ENCODE measurements at places on chromosomes 12 and 14.

DNA sequence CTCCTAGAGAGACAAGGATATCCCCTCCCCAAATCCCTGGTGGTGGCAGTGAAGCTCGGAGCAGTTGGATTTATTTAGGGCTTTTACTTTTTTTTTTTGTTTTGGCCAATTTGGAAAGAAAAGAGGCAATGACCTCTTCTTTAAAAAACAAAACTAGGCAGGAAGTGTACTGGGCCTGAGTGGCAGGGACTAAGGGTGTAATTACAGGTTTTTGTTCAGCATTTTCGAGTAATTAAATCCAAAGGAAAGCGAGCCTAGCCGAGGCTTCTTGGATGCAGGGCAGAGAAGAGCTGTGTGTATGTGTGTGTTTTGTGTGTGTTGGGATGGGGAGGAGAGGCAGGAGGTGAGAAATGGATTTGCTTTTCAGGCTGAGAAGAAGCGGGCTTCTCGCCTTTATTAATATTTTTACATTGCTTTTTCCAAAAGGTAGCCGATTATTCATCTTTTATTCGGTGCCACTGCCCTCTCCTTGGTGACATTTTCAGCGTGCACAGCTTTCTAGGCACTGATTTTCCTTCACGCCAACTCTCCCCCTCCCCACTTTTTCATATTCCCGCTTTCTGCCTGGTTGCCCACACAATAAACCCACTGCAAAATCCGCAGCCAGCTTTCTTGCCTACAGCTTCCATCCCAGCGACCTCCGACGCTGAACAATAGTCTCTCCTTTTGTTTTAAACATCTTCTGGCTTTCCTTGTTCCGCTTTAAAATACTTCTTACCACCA, 8.9 kb upstream of the IRF2BPL start:
- no peak for DNase-seq

DNA sequence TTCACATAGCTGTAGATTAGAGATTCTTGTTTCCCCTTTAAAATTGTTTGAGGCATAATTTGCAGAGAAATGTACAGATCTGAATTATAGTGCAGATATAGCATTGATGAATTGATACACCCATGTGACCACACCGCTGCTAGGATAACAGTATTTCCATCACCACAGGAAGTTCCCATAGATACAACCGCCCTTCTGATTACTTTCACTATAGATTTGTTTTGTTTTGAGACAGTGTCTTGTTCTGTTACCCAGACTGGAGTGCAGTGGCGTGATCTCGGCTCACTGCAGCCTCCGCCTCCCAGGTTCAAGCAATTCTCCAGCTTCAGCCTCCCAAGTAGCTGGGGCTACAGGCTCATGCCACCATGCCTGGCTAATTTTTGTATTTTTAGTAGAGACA, 8.8 kb upstream of the ASPG start:
- no peak for DNase-seq

DNA sequence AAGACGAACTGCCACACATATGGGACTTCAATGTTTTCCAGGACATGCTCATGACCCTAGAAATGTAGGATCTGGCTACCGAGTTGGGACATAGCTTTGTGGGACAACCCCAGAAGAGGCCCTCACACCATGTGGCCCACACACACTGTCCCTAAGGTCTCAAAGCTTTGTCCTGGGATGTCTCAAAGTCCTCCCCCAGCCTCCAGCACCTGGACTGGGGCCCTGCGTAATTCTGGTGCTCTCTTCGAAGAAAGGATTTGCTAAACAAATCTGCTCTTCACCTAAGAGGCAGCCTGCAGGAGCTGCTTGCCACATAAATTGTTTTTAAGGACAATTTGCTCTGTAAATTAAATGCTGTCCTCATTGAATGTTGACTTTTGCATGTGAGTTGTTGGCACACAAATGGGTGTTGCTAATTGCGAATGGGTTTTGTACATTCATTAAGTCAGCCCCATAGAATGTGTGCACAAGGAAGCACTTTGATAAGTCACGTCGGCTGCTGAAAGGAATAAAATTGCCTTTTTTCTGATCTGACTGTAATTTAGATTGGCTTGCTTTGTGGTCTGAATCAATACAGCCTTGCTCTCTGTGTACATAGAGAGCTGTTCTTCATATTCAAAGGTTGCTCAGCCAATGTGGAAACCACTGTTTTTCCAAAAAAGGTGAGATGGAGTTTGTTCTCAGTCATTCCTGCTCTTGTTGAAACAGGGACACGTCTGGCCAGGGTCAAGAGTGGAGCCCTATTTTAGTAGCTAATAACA, 161.6 kb upstream of the PWP1 start:
- DNase-seq = no peak

DNA sequence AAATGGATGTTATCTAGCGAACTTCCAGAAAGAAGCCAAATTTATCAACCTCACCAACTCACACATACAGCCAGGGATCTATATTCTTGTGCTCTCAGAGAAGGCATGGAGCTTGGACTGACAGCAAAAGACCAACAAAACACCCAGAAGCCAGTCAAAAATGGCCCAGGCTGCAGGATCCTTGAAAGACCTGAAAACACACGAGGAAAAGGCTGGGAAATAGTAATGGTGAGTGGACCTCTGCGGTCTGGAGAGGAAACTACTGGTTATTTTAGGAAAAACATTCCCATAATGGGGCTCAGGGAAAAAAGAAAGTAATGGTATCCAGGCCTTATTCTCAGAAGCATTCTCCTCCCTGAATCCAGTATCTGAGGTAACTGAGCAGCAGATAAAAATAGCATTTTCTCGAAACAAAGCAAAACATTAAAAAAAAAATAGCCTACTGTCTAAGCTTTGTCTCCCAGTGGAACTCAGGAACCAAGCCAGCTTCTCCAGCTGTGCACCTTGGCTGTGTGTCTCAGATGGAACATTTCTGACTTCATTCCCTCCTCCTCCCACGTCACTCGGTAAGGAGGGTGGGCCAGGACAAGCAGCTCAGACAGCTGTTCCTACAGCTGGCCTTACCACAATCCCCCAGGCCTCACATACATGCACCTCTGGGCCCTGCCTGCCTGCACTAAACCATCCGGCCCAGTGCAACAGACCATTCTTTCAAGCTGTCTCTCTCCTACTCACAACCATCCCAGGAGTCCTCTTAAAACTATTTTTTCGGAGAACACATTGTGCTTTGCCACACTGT, 249.9 kb downstream of the DAD1 start:
- no peak for DNase-seq

DNA sequence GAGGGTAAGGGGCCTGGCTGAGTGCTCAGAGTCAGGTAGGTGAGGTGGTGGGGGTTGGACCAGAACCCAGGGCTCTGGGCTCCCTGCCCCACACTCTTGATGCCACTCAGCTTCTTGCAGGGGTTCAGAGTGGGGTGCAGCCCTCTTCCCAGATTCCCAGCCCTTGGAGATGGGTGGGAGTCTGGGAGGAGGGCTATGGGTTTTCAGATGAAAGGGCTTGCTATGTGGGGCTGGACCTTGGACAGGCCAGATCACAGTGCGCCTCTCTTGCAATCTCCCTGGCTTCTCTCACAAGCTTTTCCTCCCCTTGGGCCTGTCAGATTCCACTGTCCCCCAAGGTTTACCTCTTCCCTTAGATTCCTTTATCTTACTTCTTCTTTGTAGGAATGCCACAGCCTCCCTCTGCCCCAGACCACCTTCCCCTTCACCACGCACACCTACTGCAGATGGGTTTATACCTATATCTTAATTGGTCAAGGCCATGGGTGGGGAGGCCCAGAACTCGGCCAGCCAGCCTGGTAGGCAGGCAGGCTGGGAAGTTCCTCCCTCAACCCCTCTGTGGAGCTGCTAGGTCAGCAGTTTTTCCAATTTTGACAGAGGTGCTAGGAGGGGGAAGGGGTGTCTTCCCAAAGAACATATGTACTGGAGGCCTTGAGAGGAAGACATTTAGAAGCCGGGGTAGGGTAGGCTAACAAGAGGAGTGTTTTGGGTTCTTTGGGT, 1.4 kb downstream of the NYNRIN start:
- no peak for DNase-seq

GRCh38 chr14:24071144-24071697, at the start of gene CPNE6:
TSS of gene CPNE6 (plus strand) at chr14:24071562. CDS start at chr14:24072937, 1,375 bp downstream.
- DNase-seq = no peak

- DNase-seq = peak; percentile 56
These were observed 24.8 kb downstream of the KLRK1 start for GRCh38 chr12:10364815-10365622.

DNA sequence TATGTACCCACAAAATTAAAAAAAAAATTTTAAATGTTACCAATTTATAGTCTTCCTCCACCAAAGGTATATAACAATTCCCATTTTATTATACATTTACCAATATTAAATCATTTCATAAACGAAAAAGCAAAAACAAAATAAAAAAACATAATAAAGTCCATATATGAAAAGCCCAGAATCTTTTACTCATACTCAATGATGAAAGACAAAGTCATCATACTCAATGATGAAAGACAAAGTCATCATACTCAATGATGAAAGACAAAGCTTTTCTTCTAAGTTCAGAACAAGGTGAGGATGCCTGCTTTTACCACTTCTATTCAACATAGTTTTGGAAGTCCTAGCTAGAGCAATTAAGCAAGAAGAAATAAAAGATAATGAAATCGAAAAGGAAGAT, 28.1 kb downstream of the TMEM116 start:
- DNase-seq = no peak

GRCh38 chr14:93103392-93104080, 12.2 kb downstream of the ITPK1 start:
- DNase-seq = peak; percentile 29

- no peak for DNase-seq
These were observed 219.1 kb downstream of the SLC41A2 start for GRCh38 chr12:104738776-104739642.

GRCh38 chr14:80535171-80535570, 323.9 kb upstream of the DIO2 start:
- DNase-seq = no peak

DNA sequence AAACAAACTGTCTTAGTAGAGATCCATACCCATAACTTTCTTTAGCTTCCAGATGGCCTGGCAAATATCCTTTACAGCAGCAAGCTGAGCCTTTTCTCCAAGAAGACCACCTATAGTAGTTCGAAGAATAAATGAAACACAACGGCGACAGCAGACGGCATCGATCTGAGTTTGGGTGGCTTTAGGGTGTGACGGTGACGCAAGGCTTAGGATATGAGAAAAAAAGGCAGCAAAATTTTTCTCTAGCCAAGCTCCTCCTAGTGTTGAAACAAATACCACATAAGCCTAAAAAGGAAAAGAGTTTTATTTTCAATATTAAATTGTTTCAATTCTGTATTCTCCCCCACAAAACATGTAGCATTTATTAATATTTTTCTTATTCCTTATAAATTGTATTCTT, 33.3 kb downstream of the HEATR5A start:
- no peak for DNase-seq

DNA sequence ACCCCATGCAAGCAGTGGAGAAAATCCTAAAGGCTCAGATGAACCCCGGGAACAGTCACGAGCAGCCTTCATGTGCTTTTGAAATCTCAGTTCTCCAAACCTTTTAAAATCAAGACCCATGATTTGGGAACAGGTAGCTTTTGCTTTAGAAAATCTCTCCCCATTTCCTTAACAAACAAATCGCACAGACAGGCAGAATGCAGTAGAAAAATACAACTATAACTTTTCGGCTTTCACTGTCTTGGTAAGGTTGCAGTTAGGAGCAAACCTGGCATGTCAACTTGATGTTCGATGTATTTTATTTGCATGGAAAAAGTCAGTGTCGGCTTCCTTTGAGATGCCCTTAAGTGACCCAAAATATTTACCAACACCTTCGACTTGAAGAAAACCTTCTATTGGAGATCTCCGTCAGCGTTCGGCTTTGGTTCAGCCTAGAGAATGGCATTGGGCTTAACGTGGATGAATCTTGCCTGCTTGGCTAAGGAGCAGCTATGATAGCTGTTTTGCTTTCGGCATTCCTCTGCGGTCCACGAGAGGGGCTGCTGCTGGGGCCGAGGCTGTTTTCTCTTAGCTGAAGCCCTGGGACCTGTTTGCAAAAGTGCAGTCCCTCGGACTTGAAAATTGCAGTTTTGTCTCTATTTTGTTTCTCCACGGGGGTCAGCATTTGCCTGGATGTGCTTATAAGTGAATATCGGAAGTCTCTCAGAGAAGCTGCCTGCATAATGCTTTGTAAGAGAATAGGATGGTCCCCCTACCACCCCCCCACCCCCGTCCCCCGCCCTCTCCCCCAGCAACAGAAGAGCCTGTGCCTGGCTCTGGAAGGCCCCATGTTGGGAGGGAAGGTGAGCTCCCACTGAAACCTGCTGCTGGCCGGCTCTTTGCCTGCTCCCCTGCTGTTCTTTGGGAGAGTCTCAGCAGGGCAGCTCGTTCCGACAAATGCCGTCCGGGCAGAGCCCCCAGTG, 122.8 kb downstream of the AACS start:
- DNase-seq = no peak

DNA sequence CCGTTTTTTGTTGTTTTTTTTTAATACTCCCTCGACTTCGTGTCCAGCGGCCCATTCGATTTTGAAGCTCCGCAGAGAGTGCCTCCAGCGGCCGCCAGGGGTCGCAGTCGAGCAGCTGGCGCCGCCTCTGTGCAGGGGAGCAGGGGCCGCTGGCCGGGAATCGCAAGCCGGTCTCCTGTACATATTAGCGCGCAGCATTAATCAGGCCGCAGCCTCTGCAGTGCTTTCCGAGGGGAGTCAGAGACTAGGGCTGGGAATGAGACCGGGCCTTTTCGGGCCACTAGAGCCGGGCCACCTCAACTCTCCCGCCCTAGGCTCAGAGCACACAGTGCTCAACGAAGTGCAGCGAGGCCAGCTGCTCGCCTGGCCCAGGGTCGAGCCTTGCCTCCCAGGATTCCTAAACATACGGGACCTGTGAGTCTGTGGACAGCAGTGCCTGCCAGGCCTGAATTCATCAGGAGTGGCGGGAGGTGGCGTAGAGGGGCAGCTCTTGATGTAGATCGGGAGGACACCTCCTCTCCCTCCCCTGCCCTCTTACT, 81.8 kb downstream of the EMP1 start:
- DNase-seq = peak; percentile 64

DNA sequence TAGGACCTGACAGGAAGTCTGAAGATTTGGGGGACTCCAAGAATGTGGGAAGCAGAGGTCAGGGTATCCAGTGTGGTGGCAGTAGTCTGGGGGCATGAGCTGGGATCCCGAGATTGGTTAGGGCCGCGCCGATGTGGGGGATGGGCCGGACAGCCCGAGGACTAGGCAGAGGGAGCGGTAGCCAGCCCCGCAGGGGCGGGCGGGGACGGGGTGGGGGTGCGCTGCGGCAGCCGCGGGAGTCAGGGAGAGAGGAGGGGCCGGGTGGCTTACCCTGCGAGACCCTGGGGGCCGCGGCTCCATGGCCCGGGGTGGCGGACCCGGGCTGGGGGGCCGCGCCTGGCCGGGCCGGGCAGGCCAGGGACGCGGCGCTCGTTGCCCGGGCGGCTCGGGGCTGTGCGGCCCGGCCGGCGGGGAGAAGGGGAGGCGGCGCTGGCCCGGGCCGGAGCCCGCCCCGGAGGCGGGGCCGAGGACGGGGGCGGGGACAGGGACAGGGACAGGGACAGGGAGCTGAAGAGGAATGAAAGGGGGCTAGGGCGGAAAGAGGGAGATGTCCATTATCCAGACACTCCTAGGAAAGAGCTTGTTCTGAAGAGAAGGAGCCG, 5.6 kb downstream of the ZNF385A start:
- DNase-seq = no peak
